ENCODE measurements at places on chromosomes 4 and X.

DNA sequence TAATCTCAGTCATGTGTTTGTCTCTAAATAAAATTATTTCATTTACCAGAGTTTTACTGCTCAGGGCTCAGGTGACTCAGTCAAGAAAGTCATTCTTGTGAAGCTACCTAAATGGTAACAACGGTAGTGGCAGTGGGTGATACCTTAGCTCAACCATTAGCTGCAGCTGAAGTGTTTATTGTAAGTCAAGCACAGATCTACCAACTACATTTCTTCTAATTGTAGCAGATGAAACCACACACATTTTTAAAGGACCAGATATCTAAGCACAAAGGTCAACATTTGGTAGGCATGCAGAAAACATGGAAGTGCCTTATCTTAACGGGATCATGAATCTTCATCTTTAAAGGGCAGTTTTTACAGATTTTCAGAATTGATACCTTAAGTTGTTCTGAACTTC lies 79.1 kb downstream of the FAT4 start:
- DNase-seq, result no peak

GRCh38 chr4:113674251-113674650 lies 87.3 kb downstream of the CAMK2D start:
- no peak for DNase-seq

DNA sequence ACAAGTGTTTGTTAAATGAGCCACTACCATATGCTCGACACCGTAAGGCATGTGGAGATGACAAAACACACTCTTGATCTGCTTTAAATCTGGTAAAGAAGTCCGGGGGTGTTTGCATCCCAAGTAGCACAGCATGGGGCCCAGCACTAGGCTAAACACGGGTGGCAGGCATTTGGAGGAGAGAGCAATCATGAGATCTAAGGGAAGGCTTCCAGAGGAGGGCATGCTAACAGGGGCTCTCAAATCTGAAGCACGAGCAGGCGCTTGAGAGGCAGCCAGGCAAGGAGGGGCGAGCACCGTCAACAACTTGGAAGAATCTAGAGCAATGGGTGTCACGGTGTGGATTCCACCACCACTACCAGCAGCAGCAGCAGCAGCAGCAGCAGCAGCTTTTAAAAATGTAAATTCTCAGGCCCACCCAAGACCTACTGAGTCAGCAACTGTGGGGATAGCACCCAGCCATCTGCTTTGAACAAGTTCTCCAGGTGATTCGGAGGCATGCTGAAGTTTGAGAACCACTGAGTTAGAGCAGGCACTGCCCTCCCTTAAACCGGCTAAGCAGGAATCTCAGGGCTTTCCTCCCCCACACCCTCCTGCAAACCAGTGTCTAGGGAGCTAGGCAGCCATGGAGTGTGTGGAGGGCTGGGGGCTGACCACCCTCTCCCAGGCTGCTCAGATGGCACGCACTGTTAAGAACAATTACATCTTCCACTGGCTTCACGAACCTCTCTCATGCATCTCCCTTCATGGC lies 70.2 kb upstream of the MAP3K15 start:
- DNase-seq, result no peak

DNA sequence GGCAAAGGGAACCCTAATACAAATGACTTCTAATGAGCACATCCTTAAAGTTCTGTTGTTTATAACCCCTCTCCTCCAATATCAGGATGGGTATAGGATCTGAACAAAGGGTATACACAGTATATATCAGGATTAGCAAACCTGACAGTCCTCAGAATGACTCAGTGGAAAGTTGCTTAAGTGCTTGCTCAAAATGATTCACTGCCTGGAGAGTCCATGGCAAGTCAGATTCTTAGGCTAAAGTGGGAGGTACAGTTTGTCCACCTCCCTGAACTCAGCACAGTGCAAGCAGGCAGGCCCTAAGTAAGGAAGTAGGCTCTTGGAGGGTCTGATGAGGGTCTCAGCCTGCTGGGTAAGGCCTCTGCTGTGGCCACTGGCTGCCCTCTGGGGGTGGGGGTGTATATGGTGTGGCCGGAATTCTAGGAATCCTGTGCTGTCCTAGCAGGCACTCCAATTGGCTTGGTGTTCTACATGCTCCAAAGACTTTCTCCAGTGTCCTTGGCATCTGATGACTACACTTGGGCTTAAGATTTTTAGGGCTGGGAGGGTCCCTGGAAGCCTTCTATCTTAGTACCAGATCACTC lies 54.3 kb downstream of the CHRDL1 start:
- no peak for DNase-seq

- no peak for DNase-seq
Observed at GRCh38 chrX:41045960-41046567, 39.2 kb upstream of the USP9X start.

GRCh38 chrX:118847676-118848075 lies 24.1 kb downstream of the ZCCHC12 start:
- DNase-seq, result no peak

DNA sequence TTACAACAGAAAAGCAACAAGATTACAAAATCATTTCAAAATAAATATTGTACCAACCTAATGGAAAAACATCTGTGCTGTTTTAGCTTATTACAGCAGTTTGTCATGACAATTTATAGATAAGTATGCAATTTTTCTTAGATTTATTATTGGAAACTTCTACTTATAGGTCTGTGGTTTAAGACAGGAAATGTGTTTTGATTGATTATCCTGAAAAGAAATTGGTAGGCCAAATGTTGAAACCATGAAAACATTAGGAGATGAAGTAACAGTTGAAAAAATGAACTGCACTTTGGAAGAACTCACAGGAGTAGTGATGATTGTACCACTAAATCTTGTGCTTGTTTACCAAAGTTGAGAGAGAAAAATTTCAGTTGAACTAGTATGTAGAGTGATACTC lies 162.2 kb upstream of the GIMD1 start:
- no peak for DNase-seq

DNA sequence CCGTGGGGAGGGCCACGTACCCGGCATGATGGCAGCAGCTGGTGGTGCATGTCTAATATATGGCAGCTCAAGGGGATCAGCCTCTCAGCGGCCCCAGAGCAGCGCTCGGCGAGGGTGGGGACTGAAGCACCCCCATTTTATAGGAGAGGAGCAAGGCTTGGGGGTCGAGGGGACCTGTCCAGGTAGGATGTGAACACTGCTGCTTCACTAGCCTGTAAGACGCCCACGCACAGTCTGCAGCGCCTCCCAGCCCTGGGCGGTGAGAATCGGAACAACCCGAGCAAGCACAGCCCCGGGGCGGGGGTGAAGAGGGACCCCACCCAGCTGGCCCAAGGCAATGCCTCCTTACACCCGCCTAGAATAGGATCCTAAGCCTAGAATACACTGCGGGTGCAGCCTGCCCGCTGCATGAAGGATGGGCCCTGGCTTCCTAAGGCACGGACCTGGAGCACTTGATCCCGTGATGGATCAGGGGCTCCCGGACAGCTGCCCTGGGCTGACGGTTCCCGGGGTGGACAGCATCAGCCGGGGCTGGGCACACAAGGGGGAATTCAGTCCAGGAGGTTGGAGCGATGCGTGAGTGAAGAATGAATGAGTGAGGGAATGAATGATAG lies 17.6 kb downstream of the ADRA2C start:
- DNase-seq, result no peak

GRCh38 chr4:158189422-158189821 lies 16.6 kb upstream of the GASK1B start:
- no peak for DNase-seq

GRCh38 chr4:100838286-100838685 lies 320.5 kb upstream of the EMCN start:
- DNase-seq, result no peak

DNA sequence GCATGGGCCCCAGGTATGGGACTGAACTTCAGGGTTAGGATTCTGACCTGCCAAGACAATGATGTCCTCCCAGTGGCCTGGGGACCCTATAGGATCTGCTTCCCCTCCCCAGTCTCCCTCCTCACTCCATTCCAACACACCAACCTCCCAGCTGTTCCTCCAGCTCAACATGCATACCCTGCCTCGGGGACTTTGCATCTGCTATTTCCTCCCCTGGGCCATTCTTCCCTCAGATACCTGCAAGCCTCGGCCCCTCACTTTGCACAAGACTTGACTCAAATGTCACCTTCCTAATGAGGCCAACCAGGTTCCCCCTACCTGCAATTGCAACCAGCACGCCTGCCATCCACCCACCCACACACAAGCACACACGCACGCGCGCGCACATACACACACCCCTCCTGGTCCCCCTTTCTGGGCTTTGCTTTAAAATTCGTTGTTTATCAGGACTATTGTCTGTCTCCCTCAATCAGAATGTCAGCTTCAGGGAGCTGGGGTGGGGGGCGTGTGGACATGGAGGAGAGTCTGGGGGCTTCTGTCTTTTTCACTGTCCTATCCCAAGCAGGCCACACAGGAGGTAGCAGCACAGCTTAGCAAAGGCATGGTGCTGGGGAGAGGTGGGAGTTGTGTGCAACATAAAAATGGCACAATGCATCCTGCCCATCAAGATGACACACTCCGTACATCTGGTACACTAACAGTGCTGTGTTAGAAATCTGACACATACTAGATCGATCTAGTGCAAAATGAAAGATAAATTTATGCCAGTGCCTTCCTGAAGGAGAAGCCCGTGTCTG lies 20.6 kb upstream of the PPP2R2C start:
- no peak for DNase-seq

DNA sequence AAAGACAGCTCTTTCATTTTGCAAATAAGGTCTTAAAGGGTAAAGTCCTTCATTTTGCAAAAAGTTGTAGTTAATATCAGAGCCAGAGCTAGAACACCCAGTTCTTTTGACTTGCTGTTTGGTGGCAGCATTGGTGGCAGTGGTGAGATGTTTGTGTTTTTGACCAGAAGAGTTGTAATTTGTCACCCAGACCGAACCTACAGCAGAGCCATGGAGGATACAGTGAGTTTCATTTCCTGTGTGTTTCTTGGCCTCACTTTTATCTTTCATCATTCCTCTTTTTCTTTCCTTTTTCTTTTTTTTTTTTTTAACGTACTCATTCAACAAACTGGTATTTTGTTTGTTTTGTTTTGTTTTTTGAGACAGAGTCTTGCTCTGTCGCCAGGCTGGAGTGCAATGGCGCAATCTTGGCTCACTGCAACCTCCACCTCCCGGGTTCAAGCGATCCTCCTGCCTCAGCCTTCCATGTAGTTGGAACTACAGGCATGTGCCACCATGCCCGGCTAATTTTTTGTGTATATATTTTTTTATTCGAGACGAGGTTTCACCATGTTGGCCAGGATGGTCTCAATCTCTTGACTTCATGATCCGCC lies 116.4 kb downstream of the AFF1 start:
- DNase-seq, result no peak

GRCh38 chr4:57320849-57321248 lies 210.7 kb upstream of the IGFBP7 start:
- DNase-seq, result no peak

DNA sequence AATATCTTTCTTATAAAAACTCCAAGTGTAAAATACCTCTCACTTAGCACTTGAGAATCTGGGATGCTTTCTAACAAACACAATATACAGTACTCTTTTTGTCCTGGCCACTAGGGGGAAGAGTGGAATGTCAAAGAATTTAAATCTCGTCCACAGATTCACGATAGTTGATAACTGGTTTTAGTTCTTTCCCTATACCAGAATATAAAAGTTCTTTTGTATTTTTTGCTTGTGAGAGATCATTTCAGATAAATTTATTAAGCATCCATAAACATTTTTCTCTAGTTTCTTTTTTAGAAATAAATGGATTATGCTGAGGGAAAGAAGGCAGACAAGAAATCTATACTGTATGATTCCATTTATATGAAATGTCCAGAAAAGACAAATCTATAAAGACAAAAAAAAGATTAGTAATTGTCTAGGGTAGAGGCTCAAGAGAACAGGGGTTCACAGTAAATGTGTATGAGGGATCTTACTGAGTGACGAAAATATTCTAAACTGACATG lies 50.4 kb downstream of the MGARP start:
- DNase-seq, result no peak

- no peak for DNase-seq
Observed at GRCh38 chrX:2479420-2479780, 21.4 kb downstream of the DHRSX start.

DNA sequence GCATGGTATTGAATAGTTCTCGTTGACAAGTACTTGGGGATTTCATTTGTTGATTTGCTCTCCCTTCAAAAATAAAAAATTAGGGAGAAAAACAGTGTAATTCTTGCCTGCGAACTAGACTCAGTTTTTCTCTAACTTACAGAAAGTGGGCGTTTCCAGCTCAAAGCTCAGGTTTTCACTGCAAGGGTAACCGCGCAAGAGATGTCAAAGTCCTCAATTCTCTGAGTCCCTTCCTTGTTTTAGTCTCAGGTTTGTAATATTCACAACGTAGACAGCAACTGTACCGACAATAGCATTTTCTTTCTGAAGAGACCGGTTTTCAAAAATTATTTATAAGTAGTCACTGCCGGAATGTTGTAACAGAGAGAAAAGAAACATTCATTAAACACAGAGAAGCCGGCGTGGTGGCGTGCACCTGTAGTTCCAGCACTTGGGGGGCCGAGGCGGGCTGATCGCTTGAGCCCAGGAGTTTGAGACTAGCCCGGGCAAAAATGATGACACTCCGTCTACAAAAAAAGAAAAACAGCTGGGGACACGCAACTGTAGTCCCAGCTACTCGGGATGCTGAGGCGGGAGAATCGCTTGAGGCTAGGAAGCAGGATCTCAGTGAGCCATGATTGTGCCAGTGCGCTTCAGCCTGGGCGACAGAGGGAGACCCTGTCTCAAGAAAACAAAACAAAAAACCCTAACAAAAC lies 774 bp downstream of the ZCCHC4 start:
- no peak for DNase-seq
